Hepatocyte (in vitro differentiated cells): ENCODE measurements at places on chromosomes 5 and 9. TPM values are rescaled to one million over a fixed set of nuclear protein-coding genes. Genes with fewer than 3 reads are reported as not detected.

MGAT4B gene
- polyA plus RNA-seq, result 233 and 243 TPM in 2 replicates

SEC61B gene
- polyA plus RNA-seq, result 365 and 377 TPM in 2 replicates

ZBTB34 gene
- 5.3 and 6.1 TPM in 2 replicates for polyA plus RNA-seq

CATSPER3 gene
- 0.59 and 1.2 TPM in 2 replicates for polyA plus RNA-seq

PCDHGB3 gene
- polyA plus RNA-seq, result not detected in 2 replicates

PCDHA1 gene
- not detected in 2 replicates for polyA plus RNA-seq

TTC16 gene
- polyA plus RNA-seq, result not detected in 2 replicates

ANXA1 gene
- 254 and 337 TPM in 2 replicates for polyA plus RNA-seq

DNA sequence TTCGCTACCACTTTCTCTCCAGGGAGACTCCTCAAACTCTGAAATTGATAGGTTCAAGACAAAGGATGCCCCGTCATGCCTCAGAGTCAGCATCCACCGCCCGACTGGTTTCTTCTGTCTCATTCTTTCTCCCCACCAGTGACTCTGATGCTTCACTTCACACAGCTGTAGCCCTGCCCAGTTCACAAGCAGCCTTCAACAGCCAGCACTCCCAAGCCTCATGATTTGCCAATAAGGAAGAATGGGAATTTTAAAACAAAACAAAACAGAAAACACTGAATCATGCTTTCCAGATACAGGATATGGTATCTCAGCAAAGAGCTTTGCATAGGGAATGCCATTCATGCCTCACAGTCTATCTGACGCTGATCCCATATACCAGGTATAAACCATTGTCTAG lies 371.2 kb upstream of the RORB start:
- no peak for DNase-seq

- no peak for DNase-seq
Observed at GRCh38 chr5:95799191-95799835, 23.2 kb downstream of the GLRX start.

DNA sequence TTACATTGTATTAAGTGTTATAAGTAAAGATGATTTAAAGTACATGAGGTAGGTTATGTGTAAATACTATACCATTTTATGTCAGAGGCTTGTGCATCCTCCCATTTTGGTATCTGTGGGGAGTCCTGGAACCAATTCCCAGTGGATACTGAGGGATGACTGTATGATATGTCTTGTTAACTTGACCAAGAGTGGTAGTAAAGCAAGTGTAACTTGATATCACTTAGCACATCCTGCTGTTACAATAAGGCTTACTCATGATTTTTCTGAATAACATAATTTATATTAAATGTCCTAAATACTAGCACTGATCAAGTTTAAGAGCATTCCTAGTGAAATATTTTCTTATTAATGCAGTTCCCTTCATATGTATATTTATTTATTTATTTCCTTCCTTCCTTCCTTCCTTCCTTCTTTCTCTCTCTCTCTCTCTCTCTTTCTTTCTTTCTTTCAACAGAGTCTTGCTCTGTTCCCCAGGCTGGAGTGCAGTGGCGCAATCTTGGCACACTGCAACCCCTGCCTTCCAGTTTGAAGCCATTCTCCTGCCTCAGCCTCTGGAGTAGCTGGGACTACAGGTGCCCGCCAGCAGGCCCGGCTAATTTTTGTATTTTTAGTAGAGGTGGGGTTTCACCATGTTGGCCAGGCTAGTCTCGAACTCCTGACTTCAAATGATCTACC lies 7.5 kb downstream of the NDFIP1 start:
- DNase-seq, result no peak

DNA sequence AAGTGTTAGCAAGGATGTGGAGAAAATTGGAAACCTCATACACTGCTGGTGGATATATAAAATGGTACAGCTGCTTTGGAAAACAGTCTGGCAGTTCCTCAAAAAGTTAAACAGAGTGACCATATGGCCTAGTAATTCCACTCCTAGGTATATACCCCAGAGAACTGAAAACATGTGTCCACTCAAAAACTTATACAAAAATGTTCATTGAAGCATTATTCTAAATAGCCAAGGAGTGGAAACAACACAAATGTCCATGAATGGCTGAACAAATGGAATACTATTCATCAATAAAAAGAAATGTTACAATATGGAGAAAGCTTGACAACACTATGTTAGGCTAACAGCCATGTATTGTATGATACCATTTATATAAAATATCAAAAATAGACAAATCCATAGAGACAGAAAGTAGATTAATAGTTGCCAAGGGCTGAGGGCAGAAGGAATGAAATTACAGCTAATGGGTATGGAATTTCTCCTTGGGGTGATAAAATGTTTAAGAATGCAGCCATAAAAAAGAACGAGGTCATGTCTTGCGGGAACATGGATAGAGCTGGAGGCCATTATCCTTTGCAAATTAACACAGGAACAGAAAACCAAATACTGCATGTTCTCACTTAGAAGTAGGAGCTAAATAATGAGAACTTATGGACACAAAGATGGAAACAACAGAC lies 33.6 kb upstream of the FBP1 start:
- no peak for DNase-seq

GRCh38 chr5:145980718-145981117 lies 44.3 kb downstream of the SH3RF2 start:
- DNase-seq, result no peak

DNA sequence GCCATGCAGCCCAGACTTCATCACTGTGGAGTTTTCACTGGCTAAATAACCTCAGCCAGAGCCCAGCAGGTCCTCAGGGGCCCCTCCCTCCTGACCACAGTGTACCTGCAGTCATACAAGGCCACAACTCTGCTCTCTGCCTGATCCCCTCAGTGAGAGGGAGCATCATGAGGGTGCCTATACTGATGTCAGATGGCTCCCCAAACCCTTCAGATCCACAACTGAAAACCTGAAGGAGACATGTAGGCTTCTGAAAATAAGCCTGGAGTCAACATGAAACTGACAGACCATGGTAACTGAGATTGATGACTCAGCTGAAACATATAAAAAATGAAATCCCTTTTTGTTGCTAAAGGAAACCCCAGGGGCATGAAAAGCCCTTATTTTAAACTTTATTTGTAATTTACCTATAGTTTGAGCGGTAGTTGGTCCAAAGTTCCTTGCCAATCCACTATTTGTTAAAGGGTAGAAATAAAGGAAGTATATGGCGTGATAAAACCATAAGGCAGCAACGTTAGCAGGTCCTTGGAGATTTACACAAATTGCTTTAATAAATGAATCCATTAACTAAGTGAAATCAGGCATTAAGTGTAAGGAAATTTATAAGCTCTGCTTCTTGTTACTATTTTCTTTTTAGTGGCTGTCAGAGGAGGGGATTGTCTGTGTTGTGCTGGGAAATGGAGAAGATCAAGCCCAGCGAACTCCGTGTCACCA lies 68.3 kb downstream of the FGF1 start:
- no peak for DNase-seq

GRCh38 chr9:132288361-132288760 lies 66.4 kb downstream of the SETX start:
- DNase-seq, result no peak

DNA sequence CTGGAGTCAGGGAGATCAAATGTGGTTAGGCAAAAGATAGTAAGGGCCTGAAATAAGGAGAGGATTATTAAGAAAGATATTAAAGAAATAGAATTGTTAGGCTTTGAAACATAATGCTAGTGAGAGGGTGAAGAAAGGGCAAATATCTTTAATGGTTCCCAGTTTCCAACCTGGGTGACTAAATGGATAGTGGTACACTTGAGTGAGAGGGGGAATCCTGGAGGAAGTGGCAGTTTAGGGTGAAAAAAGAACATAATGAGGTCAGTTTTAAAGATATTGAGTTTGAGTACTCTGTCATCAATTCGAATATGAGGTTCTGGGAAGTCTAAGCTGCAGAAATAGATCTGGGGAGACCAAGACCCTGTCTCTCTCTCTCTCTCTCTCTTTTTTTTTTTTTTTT lies 18.9 kb downstream of the DNAI1 start:
- DNase-seq, result no peak

- peak; percentile 46 for DNase-seq
Observed at GRCh38 chr5:138241688-138242571, 28.8 kb upstream of the CDC23 start.

DNA sequence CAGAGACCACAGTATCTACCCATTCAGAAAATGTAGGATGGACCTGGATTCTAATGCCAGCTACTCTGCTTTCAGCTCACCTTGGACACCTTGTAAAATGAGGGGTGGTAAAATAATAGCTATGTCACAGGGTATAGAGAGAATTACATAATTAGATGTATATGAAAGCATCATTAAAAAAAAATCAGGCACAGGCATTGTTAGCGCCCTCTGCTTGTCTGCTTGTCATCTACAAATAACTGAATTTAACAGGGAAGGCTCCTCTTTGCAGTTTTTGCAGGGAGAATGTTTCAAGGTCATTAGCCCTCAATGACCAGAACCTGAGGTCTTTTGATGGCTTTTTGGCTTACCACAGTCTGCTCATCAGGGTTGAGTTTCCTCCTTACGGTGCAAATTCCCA lies 58.0 kb downstream of the GPR21 start:
- DNase-seq, result no peak

- DNase-seq, result peak; percentile 75
Observed at GRCh38 chr9:136354592-136355085, 8.9 kb downstream of the DNLZ start.

DNA sequence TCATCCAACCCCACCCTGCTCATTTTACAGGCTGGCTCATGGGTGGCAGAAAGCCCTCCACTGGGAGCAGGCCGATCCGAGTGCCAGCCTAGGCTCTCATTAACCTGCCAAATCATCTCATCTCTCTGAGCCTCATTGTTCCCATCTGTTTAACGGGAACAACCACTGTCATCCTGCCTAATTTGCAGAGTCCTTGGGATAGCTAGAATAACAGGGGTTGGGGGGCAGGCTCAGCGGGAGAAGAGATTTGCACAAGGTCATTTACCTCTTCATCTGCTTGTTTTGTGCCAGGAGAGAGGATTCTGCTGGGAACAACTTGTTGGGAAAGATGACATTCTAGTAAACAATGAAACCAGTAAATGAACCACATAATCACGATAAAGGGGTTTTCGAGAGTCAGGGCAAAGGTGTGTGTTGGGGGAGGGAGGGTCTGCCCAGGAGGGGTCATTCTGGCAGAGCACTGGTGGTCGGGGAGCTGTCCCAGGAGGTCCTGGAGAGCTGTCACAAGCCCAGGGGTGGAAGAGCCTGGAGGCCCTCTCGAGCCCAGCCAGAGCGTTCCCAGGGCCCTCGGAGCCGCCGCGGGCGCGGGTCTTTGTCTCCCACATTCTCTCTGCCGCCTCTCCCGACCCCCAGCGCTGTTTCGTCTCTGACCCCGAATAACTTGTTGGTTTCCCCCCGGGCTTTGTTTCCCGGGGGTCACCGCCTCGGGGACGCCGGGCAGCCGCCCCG lies 22.8 kb upstream of the NDST1 start:
- DNase-seq, result no peak

- DNase-seq, result peak; percentile 68
Observed at GRCh38 chr5:157312492-157312891, 46.6 kb downstream of the CYFIP2 start.

- no peak for DNase-seq
Observed at GRCh38 chr5:88878976-88879375, 4.0 kb downstream of the MEF2C start.

GRCh38 chr5:73228052-73228451 lies 55.1 kb downstream of the TMEM174 start:
- DNase-seq, result no peak

- DNase-seq, result peak; percentile 30
Observed at GRCh38 chr5:167096816-167097215, 1194.6 kb upstream of the WWC1 start.

DNA sequence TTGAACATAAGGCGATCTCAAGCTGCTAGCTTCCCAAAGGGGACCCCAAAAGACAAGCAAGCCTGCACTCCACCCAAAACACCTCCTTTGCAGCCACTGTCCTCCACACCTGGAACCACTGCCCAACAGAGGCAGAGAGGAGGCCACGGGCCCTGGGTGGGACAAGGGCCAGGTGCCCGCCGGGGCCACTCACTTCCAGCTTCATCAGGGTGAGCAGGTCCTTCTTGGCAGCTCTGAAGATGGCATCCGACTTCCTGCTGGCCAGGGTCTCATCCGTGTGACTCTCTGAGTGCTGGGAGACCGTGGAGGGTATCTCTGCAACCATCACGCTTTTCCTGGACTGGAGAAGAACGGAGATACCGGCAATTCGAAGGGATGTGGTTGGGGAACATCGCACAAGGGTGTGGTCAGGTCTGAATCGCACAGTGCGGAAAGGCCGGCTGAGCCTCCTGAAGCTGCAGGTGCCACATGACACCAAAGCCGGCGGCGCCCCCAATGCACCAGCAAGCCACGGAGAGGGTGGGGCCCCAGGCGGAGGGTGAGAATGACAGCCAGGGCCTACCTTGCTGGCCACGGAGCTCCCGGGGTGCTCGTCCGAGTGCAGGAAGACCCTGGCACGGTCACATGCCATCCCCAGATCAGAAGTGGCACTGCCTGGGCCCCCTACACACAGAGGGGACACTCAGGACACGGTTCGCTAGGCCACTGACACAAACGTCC lies 44.6 kb downstream of the PNPLA7 start:
- DNase-seq, result no peak

GRCh38 chr5:1975406-1975715 lies 92.6 kb upstream of the IRX4 start:
- DNase-seq, result no peak

DNA sequence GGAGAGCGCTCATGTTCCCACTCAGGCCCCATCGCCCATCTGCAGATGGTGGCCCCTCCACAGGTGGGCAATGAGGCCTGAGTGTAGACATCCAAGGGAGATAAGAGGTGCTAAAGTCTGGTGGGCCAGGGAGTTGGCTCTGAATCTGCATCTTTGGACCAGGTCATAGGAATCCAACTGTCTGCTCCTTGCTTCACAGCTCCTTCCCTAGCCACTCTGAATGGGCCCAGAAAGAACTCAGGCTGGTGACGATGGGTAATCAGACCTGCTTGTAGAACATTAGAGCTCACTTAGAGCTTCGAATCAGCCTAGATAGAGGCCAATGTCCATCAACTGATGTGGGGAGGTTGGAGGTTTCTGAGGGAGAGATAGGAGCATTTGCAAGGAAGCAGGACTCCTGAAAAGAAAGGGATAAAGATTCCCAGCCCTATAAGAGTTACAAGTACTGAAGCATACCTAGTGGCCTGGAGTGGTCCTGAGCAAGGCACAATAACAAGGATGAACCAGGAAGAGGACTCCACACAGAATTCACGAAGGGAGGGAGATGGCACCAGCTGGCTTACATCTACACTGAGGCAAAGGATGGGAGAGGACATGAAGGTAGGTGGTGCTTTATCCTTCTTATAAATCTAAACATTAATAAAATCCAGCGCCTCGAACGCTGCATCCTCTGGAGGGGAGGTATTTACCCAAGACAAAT lies 132.8 kb upstream of the ALDH1B1 start:
- DNase-seq, result no peak

DNA sequence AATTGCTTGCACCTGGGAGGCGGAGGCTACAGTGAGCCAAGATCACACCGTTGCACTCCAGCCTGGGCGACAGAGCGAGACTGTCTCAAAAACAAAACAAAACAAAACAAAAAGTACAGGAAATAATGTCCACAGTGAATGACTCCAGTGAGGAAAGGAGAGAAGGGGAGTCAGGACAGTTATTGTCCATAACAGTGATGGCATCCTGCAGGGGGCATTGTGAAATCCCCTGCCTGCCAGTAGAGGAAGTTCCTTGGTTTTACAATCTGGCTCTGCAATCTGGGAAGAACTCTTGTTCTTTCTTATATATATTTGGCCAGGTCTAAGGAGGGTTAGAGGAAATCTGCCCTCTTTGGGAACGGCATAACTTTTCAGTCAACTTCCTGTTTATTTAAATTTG lies 8.2 kb downstream of the SH3GL2 start:
- no peak for DNase-seq
